ENCODE measurements at places on chromosomes 16 and 17.

- DNase-seq = no peak
These were observed 419.1 kb upstream of the RBFOX1 start for GRCh38 chr16:6913566-6913965.

DNA sequence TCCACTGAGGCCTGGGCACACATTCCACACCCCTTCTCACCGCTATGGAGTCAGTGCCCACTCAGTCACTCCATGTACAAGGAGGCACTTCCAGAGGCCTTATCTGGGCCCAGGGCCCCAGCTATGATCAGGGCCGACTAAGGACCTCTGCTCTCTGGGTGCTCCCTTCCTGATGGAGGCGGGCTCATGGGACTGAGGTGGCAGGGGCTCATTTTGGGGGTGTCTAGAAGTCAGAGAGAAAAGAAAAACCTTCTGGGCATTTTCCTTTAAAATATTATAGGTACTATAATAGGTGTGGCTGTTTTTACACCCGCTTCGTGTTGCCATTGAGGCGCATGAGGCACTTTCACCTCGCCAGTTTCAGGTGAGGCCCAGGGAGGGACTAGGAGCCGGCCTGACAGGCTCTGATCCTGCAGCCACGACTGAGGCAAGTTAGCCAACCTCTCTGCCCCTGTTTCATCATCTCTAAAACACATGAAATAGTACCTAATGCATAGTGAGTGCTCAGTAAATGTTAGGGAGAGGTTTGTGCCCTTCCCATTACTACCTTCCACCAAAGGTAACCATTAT is 14.4 kb downstream of the B9D1 start:
- peak; percentile 57 for DNase-seq

DNA sequence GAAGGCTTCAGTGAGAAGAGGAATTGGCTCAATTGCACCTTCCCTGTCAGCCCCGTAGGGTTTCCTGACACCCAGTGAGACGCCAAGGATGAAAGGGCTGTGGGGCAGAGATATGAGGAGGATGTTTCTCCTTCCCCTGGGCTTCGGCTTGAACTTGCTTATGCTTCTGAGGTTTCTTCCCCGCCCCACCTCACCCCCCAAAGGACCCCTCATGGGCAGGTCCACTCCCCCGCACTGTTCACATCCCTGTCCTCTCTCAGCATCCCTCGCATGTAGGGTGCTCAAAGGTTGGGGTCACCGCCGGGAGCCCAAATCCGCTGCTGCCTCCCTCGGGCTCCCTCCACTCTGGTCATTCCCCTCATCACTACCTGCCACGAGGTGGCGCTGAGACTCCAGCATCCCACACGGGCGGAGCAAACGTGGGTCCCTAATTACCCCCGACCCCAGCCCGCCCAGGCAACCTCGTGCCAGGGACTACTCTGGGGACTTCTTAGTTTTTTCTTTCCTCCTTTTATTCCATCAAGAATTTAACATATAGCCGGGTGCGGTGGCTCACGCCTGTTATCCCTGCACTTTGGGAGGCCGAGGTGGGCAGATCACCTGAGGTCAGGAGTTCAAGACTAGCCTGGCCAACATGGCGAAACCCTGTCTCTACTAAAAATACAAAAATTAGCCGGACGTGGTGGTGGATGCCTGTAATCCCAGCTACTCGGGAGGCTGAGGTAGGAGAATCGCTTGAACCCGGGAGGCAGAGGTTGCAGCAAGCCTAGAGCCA is 3.3 kb upstream of the TRARG1 start:
- peak; percentile 76 for DNase-seq

DNA sequence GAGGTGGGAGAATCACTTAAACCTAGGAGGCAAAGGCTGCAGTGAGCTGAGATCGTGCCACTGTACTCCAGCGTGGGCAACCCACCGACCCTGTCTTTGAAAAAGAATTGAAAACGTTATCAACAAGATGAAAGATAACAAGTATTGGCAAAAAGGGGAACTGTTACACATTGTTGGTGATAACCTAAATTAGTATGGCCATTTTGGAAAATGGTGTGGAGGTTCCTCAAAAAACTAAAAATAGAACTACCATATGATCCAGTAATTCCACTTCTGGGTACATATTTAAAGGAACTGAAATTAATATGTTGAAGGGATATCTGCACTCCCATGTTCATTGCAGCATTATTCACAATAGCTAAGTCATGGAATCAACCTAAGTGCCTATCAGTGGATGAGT is 61.0 kb downstream of the ABHD15 start:
- DNase-seq = no peak
